Vagina (tissue), 2 donors: ENCODE measurements at places on chromosomes 1 and 21. TPM values are rescaled to one million over a fixed set of nuclear protein-coding genes. Genes with fewer than 3 reads are reported as not detected.

DNA sequence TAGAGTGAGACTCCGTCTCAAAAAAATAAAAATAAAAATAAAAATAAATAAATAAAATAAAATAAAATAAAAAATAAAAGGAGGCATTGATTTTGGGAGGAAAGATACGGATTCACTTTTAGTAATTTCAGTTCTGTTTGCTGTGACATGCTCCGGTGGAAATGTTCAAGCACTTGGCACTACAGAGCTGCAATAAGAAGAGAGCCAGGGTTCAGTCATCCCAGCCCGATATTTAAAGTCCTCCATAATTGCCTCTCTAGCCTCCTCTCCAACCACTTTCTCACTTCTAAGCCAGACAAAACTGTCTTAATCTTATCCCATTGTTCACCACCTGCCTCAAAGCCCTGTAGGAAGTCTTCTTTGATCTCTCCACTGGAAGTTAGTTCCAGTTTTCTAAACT, 55.0 kb upstream of the MACF1 start:
- no peaks in the 10 kb centered on the region for H3K36me3 ChIP-seq
- H3K4me3 ChIP-seq: no peak overlapping the region

DNA sequence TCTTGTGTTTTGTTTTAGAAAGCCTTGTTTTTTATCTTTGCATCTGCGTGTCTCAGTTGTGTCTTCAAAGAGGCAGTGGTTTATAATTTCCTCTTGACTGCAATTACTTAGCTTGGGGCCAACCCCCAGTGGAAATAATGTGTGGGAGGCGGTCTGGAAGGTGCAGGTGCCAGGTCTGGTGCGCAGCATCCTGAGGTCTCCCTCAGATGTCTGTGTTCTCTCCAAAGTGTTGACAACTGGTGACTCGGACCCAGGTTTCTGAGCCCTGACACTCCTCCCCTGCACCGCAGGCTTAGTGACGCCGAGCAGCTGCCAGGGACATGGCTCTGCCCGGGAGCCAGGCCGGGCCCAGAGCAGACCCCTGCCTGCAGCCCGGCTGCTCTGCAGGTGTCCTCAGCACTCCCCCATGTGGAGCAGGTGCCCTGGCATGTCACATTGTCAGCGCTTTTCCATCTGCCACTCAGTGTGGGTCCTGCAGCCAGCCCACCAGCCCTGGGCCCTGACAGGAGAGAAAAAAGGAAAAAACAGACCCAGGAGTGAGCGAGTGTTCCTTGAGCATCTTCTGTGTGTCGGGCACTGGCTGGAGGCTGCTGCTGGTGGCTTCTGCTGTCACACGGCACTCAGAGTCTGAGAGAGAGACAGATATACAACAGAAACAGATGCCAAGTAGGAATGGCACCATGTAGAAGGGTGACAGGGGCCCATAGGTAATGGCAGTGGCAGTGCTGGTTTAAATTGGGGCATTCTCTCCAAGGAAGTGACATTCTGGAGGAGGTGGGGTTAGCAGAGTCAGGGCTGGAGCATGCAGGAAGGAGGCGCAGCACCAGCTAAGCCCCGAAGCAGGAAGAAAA, 24.8 kb upstream of the SELENON start:
- H3K4me3 ChIP-seq: no peak overlapping the region
- H3K27me3 ChIP-seq: no peaks in the 10 kb centered on the region
- peaks cover 29% of the 10 kb centered on the region for H3K4me1 ChIP-seq
- no peak for DNase-seq
- H3K27ac ChIP-seq: no peak overlapping the region

DNA sequence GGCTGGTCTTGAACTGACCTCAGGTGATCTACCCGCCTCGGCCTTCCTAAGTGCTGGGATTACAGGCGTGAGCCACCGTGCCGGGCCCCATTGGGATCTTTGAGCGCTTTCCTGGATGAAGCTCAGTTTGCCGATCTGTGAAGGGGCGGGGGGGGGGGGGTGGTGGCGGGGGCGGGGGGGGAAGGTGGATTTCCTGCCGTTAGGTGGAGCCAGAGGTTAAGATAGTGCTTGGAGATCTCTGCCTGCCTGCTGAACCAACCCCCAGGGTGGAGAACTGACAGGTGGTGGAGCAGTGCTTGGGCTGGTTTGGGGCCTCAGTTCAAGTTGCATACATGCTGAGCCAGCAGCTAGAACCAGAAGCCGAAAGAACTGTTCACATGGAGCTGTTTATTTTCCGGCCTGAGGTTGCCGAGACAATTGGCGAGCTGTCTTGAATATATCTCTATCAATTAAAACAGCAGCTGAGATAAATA, 1.7 kb downstream of the TMCC2 start:
- H3K4me3 ChIP-seq: peak overlapping the region; percentile 57
- DNase-seq: no peak
- H3K4me1 ChIP-seq: peaks cover 33% of the 10 kb centered on the region
- H3K27ac ChIP-seq: no peak overlapping the region

DNA sequence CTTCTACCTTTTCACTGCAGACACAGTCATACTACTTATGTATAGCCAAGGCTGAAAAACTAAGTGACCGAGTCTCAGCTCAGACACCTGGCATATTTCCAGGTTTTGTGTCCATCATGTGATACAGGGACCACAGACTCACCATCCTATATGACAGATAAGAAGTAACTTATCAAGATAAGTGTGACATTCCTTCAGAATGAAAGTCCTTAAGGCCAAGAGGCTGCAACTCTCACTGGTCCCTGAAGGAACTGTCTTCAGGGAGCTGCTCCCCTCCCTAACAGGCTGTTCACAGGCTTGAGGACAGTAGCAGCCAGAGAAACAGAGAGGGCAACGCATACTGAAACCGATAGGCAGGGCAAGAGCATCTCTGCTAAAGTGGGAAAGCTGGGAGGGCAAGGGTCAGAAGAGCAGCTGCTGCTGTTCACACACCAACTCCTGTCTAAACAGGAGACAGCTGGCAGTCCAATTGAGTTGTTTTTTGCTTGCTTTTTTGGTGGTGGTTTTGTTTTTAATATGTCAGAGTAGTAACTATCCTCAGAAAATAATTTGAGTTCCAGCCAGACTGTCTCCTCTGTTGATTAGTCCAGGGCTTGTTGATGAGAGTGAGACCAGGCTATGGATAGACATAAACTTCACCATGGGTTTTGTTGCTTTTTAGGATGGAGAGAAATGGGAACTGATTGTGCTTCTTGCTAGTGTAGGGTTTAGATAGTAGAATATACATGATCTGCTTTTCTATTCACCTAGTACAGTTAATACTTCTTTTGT, 67.7 kb downstream of the MACF1 start:
- peak overlapping the region; percentile 90 for H3K27ac ChIP-seq
- no peaks in the 10 kb centered on the region for H3K36me3 ChIP-seq
- no peaks in the 10 kb centered on the region for H3K27me3 ChIP-seq
- no peak for DNase-seq
- no peak overlapping the region for H3K4me3 ChIP-seq
- peaks cover 81% of the 10 kb centered on the region for H3K4me1 ChIP-seq

DNA sequence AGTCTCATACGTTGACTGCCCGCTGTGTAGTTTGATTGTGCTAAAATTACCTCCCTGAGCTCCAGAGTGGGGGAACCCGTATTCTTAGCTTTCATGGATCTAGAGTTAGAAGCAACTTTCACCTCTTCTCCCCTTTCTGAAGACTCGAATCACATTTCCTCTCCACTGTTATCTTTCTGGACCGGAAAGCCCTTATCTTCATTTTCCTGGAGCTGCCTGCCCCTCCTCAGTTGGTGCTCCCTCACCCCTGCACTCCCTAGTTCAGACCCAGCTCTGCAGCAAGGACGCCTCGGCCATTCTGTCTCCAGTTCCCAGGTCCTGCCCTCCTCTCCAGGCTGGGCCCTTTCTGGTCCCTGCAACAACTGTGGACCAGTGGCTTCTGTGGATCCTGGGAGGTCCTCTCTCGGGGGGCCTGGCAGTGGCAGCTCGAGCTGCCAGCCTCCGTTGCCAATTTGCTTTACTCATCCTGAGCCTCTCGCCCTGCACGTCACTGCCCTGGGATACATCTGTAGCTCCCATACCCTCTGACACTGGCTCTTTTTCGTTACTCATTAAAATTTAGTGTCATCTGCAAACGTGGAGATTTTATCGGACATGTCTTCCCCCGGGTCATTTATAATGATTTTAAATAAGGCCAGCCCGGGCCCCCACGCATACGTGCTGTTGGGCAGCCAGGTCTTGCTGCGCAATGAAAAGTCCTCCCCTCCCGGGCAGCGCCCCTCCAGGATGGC, 141.5 kb upstream of the VAMP3 start:
- no peaks in the 10 kb centered on the region for H3K36me3 ChIP-seq
- no peaks in the 10 kb centered on the region for H3K4me1 ChIP-seq
- H3K27ac ChIP-seq: no peak overlapping the region
- no peak overlapping the region for H3K4me3 ChIP-seq
- H3K27me3 ChIP-seq: no peaks in the 10 kb centered on the region

DNA sequence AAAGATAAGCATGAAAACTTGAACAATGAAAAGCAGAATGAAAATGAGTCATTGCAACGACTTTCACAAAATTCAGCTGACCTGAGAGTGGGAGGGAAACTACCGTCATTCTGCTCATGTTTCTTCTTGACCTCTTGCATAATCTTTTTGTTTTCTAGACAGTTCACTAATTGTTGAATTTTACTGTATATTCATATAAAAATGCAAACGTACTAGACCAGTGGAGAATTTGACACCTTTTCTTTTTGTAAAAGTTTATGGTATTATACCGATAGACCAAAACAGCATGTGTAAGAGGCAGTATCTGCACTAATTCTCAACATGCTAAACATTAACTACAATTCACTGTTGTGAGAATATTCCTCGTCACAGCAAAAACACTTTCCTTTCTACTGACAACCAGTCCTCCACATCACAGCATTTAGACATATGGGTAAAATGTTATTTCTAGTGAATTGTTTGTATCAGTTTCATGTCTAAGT, 137.8 kb downstream of the GREM2 start:
- no peaks in the 10 kb centered on the region for H3K27me3 ChIP-seq
- no peak overlapping the region for H3K27ac ChIP-seq
- H3K36me3 ChIP-seq: no peaks in the 10 kb centered on the region
- H3K4me1 ChIP-seq: no peaks in the 10 kb centered on the region
- no peak for DNase-seq

- H3K4me3 ChIP-seq: no peak overlapping the region
- no peaks in the 10 kb centered on the region for H3K36me3 ChIP-seq
- H3K27ac ChIP-seq: peak overlapping the region; percentile 15
- H3K4me1 ChIP-seq: peaks cover 34% of the 10 kb centered on the region
- H3K27me3 ChIP-seq: no peaks in the 10 kb centered on the region
Measured at GRCh38 chr21:15964236-15964855, 234.6 kb downstream of the USP25 start.

- no peak overlapping the region for H3K4me3 ChIP-seq
- DNase-seq: no peak
- H3K27me3 ChIP-seq: no peaks in the 10 kb centered on the region
- H3K27ac ChIP-seq: no peak overlapping the region
Measured at GRCh38 chr1:20402585-20403422, 83.2 kb downstream of the CAMK2N1 start.

DNA sequence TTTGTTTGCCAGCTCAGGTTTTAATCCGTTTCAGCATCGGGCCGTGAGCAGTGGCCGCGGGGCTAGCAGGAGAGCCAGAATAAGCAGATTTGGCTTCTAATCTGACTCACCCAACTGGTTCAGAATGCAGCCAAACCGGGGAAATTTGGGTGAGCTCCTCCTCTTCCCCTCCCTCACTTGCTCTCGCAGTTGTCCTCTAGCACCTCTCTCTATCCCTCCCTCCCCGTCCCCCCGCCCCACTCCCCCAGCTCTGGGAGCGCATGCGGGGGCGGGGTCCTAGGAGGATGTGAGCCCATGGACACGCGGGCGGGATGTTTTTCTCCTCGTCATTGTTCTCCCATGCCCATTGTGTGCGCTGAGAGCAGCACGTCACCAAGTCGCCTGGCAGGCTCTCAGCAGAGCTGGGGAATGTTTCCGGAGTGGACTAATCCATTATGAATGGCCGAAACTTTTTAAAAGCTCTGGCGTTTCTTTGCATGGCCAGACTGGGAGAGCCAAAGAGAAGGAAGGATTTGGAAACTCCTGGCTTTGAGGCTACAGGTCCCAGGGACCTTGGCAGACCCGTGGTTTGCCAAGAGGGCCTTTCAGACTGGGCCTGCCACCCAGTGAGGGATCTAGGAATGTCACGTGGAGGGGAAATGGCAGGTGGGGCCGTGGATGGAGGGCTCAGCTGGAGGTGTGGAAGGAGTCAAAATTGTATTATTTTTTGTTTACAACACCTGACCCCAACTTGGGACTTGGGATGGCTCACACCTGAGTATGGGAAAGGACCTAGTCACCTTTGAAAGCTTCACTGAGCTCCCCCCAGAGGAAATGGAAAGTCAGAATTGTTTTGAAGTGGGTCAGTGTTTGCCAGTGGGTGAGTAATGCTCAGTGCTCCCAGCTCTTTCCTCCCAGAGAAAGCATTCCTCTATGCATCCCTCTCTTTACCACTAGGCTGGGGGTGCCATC, 39.2 kb downstream of the CDK18 start:
- peaks cover 19% of the 10 kb centered on the region for H3K4me1 ChIP-seq
- H3K36me3 ChIP-seq: no peaks in the 10 kb centered on the region
- H3K27me3 ChIP-seq: no peaks in the 10 kb centered on the region
- peak; percentile 94 for DNase-seq
- H3K27ac ChIP-seq: peak overlapping the region; percentile 52
- H3K4me3 ChIP-seq: peak overlapping the region; percentile 43

DNA sequence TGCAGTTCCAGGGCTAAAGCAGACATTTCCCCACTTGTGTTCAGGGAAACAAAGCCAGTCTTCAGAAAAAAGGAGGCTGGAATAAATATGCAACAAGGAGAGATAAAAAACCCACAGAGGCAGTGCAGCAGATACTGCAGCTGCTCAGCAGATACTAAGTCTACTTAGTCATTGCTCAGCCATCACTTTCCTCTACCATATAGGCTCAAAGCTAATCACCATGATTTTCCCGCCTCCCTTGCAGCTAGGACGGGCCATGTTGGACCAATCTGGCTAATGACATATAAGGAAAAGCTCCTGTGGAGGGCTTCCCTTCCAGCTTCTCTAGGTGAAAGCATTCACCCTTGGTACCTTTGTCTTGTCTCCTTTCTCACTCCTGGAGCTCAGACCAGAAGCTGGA, 10.0 kb upstream of the EFHD2 start:
- H3K4me1 ChIP-seq: peaks cover 3% of the 10 kb centered on the region
- H3K27me3 ChIP-seq: no peaks in the 10 kb centered on the region
- no peak overlapping the region for H3K27ac ChIP-seq
- no peak overlapping the region for H3K4me3 ChIP-seq

DNA sequence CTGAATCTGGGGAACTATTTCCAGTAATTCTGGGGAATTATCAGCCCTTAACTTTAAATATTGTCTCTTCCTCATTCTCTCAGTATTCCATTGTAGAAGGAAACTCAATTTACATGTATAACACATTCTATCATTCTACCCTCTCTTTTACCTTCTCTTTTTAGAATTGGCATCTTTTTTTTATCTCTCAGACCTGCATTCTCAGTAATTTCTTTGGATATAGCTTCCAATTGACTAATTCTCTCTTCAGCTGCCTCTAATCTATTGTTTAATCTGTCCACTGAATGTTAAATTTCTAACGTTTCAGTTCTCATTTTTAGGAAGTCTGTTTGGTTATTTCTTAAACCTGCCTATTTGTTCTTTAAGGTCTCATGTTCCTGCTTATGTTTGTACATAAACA, 33.0 kb downstream of the MAB21L3 start:
- no peak for DNase-seq
- no peak overlapping the region for H3K4me3 ChIP-seq
- H3K36me3 ChIP-seq: no peaks in the 10 kb centered on the region
- no peaks in the 10 kb centered on the region for H3K27me3 ChIP-seq

- H3K27ac ChIP-seq: no peak overlapping the region
- no peaks in the 10 kb centered on the region for H3K4me1 ChIP-seq
- peak; percentile 11 for DNase-seq
- H3K4me3 ChIP-seq: no peak overlapping the region
- H3K36me3 ChIP-seq: no peaks in the 10 kb centered on the region
Measured at GRCh38 chr1:153342178-153342577, 6.5 kb downstream of the PGLYRP4 start.

Gene GLIS1
- 1.2 TPM for total RNA-seq

Gene SNRPE
- 51.1 TPM for total RNA-seq

Gene PARS2
- total RNA-seq: 5.2 TPM
